Activated naive CD8-positive, alpha-beta T cell treated with anti-CD3 and anti-CD28 coated beads, Interleukin-2, amount 10 ng/mL, durations not matched to agents 7 days and 5 days (primary cell): ENCODE measurements at places on chromosomes 2 and 18. TPM values are rescaled to one million over a fixed set of nuclear protein-coding genes. Genes with fewer than 3 reads are reported as not detected.

Gene RNF125
- total RNA-seq, result 29.0 TPM

Gene ADD2
- 20.9 TPM for total RNA-seq

Gene ASIC4
- 0.09 TPM for total RNA-seq

Gene TPO
- not detected for total RNA-seq

Gene LCLAT1
- total RNA-seq, result 21.2 TPM

Gene IHH
- not detected for total RNA-seq

Gene SERPINB13
- total RNA-seq, result not detected

Gene CD28
- 58.9 TPM for total RNA-seq

Gene MEMO1
- total RNA-seq, result 43.8 TPM

Gene SPDYA
- 1.9 TPM for total RNA-seq

Gene SERPINB4
- total RNA-seq, result not detected

Gene APCDD1
- not detected for total RNA-seq

Gene FMNL2
- total RNA-seq, result 0.37 TPM

Gene NOL4
- total RNA-seq, result not detected

Gene FNDC4
- not detected for total RNA-seq

Gene GAL3ST2
- 0.43 TPM for total RNA-seq

Gene TLX2
- 0.88 TPM for total RNA-seq

Gene MAT2A
- 218 TPM for total RNA-seq

Gene C18orf63
- not detected for total RNA-seq

Gene ITGA4
- total RNA-seq, result 227 TPM

Gene CAPN14
- 0.28 TPM for total RNA-seq

Gene TAF1B
- 18.8 TPM for total RNA-seq

Gene SMCHD1
- 177 TPM for total RNA-seq

Gene ACP1
- total RNA-seq, result 101 TPM

Gene C2orf74
- total RNA-seq, result 7.6 TPM

Gene CRIM1
- 3.5 TPM for total RNA-seq
